ENCODE measurements at places on chromosomes 13 and 19.

DNA sequence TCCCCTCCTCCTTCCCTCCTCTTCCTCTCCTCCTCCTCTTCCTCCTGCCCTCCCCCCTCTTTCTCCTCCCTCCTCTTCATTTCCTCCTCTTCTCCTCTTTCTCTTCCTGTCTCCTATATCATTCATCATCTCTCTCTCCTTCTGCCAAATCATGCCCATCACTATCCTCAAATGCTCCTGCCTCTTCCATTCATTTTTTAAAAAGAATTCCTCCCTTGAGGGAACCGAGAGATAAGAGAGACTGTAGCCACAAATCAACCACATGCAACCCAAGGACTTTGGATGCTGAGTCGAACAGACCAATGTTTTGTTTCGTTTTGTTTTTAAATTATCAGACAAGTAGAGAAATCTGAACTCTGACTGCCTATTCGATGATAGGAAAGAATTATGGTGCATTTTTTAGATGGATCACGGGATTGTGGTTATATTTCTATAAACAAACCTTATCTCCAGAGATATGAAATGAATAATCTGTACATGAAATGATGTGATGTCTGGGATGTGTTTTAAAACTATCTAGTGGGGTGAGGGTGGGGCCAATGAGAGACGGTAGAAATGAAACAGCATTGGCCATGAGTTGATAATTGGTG, 9.5 kb upstream of the ZNF541 start:
- DNase-seq, result peak; percentile 80

GRCh38 chr19:50326101-50326664, 3.0 kb downstream of the KCNC3 start:
- DNase-seq, result no peak

DNA sequence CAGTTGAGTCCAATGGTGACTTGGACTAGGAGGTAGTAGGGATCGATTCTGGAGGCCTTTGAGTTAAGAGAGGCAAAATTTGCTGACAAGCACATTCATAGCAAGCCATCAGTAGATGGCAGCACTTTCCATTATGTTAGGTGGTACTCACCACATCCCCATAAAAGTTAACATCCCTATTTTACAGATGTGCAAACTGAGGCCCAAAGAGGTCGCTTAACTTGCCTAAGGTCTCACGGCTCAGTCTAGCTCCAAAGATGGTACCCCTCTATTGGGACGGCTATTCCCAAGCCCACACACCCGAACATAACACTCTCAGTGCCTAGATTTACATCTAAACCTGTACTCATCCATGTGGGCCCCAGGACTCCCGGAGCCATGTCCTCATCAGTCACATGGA, 21.5 kb upstream of the FOSB start:
- DNase-seq, result peak; percentile 71

DNA sequence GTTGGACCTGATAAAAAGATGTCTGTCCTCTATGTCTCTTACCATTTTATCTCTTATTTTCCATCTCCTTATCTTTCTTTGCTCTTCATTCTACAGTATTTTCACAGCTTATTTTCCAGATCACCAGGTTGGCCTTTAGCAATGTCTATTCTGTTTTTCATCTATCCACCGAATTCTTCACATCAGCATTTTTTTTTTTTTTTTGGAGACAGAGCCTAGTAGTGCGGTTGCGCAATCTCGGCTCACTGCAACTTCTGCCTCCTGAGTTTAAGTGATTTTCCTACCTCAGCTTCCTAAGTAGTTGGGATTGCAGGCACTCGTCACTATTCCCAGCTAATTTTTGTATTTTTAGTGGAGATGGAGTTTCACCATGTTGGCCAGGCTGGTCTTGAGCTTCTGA, 49.0 kb downstream of the DNAJC15 start:
- peak; percentile 45 for DNase-seq

GRCh38 chr19:40513741-40514315, 47.0 kb downstream of the SPTBN4 start:
- DNase-seq, result no peak

GRCh38 chr19:49802836-49803528, 10.1 kb downstream of the FUZ start:
- DNase-seq, result no peak

Data from fibroblast of pulmonary artery (primary cell).